Left hindlimb (tissue), 1 donor: ENCODE measurements at places on chromosomes 7 and 10.

GRCh38 chr10:111131168-111131799, 54.5 kb downstream of the ADRA2A start:
- no peak for DNase-seq

DNA sequence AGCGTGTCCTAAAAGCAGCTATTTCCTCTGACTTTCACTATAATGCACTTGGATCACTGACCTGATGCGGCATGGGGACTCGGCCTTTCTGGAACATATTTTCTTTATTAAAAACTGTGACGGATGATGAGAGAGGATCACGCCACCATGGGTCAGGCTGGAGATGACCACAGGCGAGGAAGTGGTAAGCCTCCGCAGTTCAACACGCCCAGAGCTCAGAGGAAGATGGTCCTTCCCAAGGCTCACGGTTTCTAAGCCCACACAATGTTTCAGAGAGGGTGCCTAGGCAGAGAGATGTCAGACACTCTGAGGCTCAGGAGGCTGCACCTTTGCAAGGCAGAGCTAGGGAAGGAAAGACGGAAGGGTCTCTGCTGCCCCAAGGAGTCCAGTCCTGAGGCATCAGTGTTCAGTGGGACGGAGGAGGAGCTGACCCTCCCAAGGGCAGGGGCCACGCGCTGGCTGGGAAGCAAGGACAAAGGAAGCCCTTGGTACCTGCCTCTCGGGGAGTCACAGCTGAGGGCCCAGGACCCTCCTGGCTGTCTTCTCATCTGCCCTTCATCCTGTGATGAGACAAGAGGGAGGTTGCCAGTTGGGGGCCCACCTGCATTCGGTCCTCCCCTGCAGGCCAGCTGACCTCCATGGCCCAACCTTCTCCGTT, 9.5 kb downstream of the CHST15 start:
- DNase-seq = no peak

DNA sequence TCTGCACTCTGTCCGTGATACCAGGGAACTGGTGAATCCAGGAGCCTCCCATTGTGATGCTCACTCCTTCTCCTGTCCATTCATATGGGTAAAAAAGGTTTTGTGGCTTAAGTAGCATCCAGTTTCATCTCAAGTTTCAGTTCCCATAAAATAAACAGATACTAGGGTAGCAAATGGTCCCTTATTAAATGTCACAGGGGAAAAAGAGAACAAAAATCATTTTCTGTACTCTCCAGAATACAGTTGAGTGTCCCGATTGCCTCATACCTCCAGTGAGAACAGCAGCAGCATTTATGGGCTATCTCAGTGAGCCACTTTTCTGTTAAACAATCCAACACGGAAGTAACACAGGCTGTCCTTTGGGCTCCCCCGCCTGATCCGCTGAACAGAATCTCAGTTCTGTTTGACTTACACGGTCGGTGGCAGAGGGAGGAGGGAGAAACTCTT, 179.6 kb downstream of the CELF2 start:
- no peak for DNase-seq

DNA sequence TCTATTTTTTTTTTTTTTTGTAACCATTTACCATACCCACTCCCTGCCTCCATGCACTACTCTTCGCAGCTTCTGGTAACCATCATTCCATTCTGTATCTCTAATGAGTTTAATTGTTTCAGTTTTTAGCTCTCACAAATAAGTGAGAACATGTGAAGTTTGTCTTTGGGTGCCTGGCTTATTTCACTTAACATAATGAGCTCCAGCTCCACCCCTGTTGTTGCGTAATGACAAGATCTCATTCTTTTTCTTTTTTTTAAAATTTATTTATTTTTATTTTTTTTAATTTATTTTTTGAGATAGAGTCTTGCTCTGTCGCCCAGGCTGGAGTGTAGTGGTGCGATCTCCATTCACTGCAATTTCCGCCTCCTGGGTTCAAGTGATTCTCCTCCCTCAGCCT, 142.3 kb upstream of the PCLO start:
- no peak for DNase-seq
